GM23248 (cell line): ENCODE measurements at places on chromosomes 11 and 22. TPM values are rescaled to one million over a fixed set of nuclear protein-coding genes. Genes with fewer than 3 reads are reported as not detected.

NDUFA6 gene
- 56.3 and 63.2 TPM in 2 replicates for total RNA-seq

FXYD2 gene
- not detected in 2 replicates for total RNA-seq

CYB5R3 gene
- 314 and 378 TPM in 2 replicates for total RNA-seq

CYP2D6 gene
- 0.13 TPM in 1 of 2 replicates, not detected in the other for total RNA-seq

PLAAT5 gene
- not detected in 2 replicates for total RNA-seq

SFI1 gene
- 17.5 and 21.6 TPM in 2 replicates for total RNA-seq

PYGM gene
- not detected in 2 replicates for total RNA-seq

RFPL2 gene
- not detected in 2 replicates for total RNA-seq

FGF19 gene
- total RNA-seq: not detected in 2 replicates

OR51B2 gene
- not detected in 2 replicates for total RNA-seq

SCN4B gene
- total RNA-seq: not detected in 2 replicates

TRIM44 gene
- total RNA-seq: 17.3 and 37.1 TPM in 2 replicates

MIAT gene
- 0.43 and 0.63 TPM in 2 replicates for total RNA-seq

PDE2A gene
- 0.25 and 2.3 TPM in 2 replicates for total RNA-seq

MGAT3 gene
- total RNA-seq: not detected in 2 replicates

POU2F3 gene
- not detected in 2 replicates for total RNA-seq

AAMDC gene
- 7.3 and 8.5 TPM in 2 replicates for total RNA-seq

DCDC1 gene
- total RNA-seq: not detected in 2 replicates

FKBP2 gene
- 40.7 and 54.4 TPM in 2 replicates for total RNA-seq

UNC93B1 gene
- total RNA-seq: 37.7 and 41.1 TPM in 2 replicates

JHY gene
- total RNA-seq: 5.1 and 7.3 TPM in 2 replicates

MYO18B gene
- total RNA-seq: not detected in 2 replicates

CAPN1 gene
- total RNA-seq: 127 and 145 TPM in 2 replicates

TMEM121B gene
- total RNA-seq: 0.11 TPM in 1 of 2 replicates, not detected in the other

OR8D1 gene
- not detected in 2 replicates for total RNA-seq

HORMAD2 gene
- total RNA-seq: not detected in 2 replicates

MRGPRX3 gene
- total RNA-seq: not detected in 2 replicates

DAGLA gene
- 1.3 and 2.3 TPM in 2 replicates for total RNA-seq

ZW10 gene
- total RNA-seq: 19.7 and 21.6 TPM in 2 replicates

GTSE1 gene
- total RNA-seq: 4.6 and 6.1 TPM in 2 replicates

TRPC6 gene
- under 0.01 and 0.11 TPM in 2 replicates for total RNA-seq

FXYD6 gene
- total RNA-seq: not detected in 2 replicates

ADAMTS15 gene
- total RNA-seq: 0.97 and 1.3 TPM in 2 replicates

BIRC3 gene
- total RNA-seq: 0.89 and 0.97 TPM in 2 replicates

FDXACB1 gene
- 1.4 and 2.2 TPM in 2 replicates for total RNA-seq

OR52A1 gene
- total RNA-seq: not detected in 2 replicates

MB gene
- total RNA-seq: not detected in 2 replicates

CRYAB gene
- 91.0 and 104 TPM in 2 replicates for total RNA-seq
